Coronary artery (tissue), 2 donors: ENCODE measurements at places on chromosomes 2 and 18.

DNA sequence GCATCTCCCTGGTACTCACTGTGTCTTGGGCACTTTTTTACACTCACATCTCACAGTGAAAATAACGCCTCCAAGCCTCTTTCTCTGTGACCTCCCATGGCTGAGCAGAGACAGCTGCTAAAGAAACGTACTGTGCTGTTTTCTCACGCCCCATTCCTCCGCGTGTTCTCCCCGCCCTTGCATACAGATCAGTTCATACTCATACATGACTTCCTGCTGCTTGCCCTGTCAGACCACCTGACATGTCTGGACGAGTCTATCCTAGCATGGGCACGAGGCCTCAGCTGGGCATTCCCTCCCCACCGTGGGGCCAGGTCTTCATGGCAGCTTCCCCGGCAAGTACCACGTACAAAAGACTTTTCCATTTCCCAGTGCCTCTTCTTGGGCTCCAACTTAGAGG, 21.2 kb upstream of the IL1A start:
- DNase-seq = no peak

- DNase-seq = no peak
These were observed 10.2 kb downstream of the NMUR1 start for GRCh38 chr2:231519975-231520555.

DNA sequence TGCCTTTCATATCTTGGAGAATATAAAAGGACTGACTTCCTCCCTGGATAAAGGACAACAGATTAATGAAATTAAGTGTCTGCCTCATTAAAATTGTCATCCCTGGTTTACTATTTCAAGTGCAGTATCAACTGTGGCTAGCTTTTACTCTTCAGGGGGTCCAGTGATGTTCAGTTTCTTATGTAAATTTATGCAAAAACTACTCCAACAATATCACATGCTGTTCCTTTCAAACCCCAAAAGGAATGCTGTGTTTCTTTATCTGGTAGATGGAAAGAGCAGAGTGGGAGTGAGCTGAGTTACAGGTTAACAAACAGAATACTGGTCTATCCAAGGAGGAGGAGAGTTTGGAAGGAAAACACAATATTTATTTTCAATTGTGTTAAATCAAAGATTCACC, 283.7 kb upstream of the VWC2L start:
- DNase-seq = no peak

- no peak for DNase-seq
These were observed 98.2 kb upstream of the DTNA start for GRCh38 chr18:34611904-34612303.

DNA sequence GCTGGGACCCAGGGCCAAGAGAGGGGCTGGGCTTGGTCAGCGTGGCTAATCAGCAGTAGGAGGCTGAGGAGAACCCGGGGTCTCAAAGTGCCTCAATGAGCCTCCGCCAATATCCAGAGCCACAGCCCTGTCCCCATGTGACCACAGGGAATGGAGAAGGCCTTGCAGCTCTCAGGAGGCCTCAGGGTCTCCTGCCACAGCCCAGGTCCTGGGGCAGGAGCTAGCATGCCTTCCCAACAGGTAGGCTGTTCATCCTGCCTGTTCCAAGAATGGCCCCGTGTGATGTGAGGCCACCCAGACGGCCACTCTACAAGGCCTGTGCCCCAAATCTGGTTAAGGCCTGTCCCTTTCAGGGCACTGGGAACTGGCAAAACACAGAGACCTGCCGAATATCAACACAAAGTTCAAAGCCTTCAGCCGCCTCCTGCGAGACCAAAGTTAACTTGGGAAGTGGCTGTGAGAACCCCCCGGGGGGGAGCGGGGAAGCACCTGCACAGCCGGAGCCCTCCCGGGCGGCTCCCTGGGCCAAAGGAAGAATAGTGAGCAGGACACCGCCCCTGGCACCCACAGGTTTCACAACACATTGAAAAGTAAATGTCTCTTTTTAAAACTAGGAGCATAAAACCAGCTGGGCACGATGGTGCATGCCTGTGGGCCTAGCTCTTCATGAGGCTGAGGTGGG, 4.5 kb upstream of the LIMS2 start:
- DNase-seq = peak; percentile 43

GRCh38 chr2:126891681-126892500, 6.8 kb upstream of the TEX51 start:
- peak; percentile 65 for DNase-seq

DNA sequence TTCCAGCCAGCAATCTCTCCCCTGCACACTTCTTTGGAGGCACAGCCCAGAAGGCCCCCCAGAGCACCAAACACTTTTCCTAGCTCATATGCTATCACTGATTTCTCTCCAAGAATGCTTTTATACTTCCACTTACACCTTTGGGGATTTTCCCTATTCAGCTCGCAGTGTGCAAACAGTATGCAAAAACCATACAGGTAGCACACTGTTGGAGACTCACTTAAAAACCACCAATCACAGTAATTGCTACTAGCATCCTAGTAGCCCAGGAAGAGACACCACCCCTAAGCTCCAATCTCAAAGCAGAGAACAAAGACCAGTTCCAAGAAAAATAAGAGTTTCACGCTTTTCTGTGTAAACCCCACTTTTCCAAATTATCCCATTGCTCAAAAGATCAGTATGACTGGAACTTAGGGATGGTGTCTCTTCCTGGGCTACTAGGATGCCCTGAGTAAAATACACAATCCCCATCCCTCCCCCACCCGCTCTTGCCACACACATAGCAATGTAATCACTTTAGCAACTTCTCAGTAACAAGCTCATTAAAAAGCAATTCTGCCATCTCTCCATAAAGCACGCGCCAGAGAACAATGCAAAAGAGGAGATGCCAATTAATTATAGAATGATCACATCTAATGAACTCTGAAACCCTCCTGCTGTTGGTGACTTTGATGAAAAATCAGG, 43.0 kb downstream of the KLF7 start:
- no peak for DNase-seq

DNA sequence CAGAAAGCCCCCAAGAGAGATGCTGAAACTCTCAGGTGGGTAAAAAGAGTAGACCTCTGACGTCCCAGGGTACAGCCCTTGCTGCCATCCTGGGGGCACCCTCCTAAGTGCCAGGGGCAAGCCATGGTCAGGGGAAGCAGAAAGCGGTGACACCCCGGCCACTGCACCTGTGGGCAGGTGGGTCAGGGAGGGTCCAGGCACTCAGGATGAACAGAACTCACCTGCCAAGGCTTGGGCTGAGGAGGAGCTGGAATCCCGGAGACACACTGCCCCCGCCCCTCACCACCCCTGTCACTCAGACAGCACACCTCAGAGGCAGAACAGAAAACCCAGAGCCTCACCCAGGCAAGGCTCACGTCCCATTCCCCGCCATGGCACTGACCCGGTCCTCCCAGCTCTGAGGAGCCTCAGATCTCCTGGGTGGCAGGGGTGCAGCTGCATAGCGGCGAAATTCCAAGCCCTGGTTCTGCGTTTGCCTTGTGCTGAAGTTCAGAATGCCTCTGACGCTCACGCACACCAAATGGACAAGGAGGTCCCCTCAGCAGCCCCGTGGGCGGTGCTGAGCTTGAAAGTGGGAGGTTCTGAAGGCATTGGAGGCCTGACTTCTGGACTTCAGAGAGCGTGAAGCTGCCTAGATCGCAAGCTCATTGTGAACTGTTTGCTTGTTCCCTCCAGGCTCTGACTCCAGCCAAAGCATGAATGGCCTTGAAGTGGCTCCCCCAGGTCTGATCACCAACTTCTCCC, 4.3 kb downstream of the GPR17 start:
- DNase-seq = no peak

- DNase-seq = no peak
These were observed at the start of gene GPR35 for GRCh38 chr2:240624950-240625621. Gene GPR35, plus strand, starts transcription at chr2:240625480. Its CDS starts 4,473 bp downstream, at chr2:240629953.

GRCh38 chr2:151241224-151241623, 20.4 kb downstream of the RBM43 start:
- DNase-seq = no peak

GRCh38 chr2:65370387-65371073, 61.9 kb downstream of the SPRED2 start:
- no peak for DNase-seq

GRCh38 chr2:46462936-46463335, 16.4 kb upstream of the TMEM247 start:
- no peak for DNase-seq

DNA sequence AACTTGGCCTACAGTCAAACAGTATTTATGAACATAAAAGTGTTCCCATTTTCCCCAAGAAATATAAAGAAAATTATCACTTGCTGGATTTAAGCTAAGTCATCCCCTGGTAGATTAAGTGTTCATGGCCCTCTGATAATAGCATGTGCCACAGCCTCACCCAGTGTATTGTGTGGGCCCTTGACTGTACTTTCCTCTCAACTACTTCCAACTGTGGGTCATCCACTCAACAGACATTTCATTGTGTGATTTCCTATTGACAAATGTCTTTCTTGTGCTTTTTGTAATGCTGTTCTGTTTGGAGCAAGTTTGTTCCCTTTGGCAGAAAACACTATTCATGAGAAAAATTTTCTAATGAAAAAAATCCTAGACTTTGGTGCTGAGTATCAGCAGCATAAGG, 48.4 kb upstream of the TMEM17 start:
- no peak for DNase-seq

DNA sequence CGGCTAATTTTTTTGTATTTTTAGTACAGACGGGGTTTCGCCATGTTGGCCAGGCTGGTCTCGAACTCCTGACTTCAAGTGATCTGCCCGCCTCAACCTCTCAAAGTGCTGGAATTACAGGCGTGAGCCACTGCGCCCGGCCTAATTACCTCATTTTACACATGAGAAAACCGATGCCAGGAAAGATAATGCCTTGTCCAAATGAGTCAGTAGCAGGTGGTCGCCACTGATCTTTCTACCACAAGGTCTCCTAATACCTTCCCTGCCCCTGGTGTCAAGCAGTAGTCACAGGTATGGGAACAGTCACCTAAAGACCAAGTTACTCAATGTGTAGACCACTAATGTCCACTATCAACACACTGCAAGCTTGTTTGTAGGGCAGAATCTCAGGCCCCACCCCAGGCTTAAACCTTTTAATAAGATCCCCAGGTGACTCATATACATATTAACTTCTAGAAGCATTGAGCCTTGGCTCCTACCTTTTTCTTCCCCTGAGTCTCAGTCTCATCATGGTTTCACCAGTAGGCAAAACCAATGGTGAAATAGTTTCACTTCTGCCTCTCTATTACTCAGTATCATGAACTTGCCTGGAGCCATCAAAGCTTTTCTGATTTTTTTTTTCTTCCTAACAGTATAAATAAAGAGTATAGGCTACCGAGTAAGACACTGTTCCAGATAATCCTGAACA, 6.9 kb upstream of the EPB41L5 start:
- no peak for DNase-seq

DNA sequence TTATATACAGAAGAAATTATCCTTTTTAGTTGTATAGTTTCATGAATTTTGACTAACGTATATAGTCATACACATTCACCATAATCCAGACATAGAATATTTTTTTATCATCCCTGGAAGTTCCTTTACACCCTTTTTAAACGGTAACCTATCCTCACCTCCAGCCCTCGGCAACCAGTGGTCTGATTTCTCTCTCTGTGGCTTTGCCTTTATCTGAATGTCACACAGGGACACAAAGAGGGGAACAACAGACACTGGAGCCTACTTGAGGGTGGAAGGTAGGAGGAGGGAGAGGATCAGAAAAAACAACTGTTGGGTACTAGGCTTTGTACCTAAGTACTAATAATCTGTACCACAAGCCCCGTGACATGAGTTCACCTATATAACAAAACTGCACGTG, 191.9 kb downstream of the MC4R start:
- DNase-seq = no peak
